ENCODE measurements at places on chromosomes 11 and 22. TPM values are rescaled to one million over a fixed set of nuclear protein-coding genes. Genes with fewer than 3 reads are reported as not detected.
A peak's percentile ranks its signal among the peaks of the same experiment; 100 is the strongest.

DNA sequence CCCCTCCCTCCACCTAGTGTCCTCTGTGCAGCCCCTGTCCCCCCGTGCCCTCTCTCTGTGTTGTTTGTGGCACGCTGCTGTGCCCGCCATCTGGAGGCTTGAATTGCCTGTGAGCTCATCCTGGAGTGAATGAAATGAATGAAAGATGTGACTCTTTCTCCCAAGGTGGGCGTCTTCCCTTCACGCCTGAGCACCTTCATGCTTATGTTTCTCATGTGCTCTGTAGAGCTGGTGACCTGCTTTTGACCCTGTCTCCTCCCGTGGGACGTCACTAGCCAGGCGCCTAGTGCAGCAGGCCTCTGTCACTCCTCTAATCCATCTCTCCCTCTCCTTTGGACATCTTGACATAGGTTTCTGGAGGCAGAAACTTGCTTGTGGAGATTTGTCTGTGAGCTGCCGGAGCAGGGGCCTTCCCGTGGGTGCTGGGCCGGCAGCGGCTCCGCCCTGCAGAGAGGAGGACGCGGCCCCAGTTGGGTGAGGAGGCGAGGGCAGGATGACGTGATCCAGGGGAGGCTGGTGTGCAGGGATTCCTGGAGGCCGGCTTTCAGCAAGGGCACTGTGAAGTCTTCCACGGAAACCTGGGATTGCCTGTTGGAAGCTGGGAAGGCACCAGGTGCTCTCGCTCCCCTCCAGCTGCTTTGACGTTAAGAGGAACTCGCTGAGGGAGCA, 40.6 kb downstream of the MUC6 start:
- DNase-seq, result no peak

DNA sequence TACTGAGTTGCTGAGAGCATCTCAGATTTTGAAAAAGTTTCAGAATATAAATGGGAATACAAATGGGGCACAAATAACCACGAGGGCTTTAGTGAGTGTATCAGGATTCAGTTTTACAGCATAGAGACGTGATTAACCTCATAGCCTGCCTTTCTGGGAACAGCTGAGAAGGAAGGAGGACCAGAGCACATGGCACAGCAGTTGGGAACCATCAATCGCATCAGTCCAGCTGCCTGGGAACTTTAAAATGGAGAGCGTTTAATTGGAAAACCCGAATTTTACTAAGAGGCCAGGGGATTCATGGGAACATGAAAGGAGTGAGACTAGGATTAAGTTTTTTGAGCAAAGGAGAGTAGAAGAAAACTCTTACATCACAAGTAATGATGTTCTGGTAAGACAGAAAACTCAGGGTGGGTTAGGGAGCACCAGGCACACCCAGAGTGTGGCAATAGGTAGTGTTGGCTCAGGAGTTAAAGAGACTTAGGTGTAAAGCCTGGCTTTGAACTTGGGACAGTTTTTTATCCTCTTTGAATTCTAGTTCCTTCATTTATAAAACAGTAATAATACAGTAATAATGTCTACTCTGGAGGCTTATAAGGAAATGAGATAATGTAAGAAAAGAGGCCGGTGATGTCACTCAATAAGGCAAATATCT, 40.2 kb downstream of the FZD4 start:
- no peak for DNase-seq

- DNase-seq, result no peak
Measured at GRCh38 chr11:61686469-61686868, 6.3 kb downstream of the DAGLA start.

The NAA40 gene
- total RNA-seq, result 12.5 TPM

The DBX1 gene
- total RNA-seq, result not detected

- DNase-seq, result no peak
Measured at GRCh38 chr11:109071712-109072524, 350.1 kb upstream of the C11orf87 start.

DNA sequence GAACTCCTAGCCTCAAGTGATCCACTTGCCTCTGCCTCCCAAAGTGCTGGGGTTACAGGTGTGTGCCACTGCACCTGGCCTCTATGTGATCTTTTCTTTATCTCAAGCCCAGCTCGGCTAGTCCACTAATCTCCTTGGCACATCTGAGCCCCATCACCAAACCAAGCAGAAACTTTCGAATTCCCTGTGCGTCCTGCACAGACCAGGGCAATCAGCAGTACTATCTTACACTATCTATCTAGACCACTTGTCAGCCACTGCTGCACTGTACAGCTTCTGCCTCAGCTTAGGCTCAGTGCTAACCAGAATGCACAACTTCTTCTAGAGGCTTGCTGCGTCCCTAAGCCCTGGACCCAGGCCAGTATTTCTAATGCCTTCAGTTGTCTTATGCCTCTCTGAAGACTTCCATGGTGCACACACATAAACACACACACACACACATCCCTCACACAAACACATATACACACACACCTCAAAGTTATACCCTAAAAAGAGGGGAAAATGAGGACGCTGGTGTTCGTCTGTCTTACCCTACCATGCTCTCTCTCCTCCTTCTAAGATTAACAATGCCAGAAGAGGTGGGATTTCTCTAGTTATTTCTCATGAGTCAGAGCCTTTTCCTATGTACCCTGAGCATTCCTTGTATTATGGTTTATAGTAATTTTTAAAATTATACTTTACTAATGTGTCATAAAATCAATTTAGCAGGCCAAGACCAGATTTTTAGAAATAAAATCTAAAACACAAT, 59.3 kb upstream of the FAM181B start:
- DNase-seq, result no peak

The SSTR3 gene
- total RNA-seq, result not detected

The HSPB2 gene
- total RNA-seq, result not detected

DNA sequence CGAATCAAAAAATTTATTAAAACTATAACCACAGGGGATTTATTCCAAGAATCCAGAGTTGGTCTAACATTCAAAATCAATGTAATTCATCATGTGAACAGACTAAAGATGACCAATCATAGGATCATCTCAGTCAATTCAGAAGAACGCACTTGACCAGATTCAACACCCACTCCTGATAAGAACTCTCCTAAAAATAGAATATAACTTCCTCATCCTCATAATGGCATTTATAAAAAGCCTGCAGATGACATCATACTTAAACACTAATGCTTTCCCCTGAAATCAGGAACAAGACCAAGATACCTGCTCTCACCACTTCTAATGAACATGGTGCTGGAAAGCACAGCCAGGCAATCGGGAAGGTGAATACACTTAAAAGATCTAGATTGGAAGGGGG, 10.5 kb upstream of the MUC2 start:
- DNase-seq, result peak; percentile 52

The TTC36 gene
- total RNA-seq, result not detected

GRCh38 chr22:46192210-46192993, 42.1 kb downstream of the PPARA start:
- no peak for DNase-seq

All from A172 (cell line).